ENCODE measurements at places on chromosomes 3 and 15.

DNA sequence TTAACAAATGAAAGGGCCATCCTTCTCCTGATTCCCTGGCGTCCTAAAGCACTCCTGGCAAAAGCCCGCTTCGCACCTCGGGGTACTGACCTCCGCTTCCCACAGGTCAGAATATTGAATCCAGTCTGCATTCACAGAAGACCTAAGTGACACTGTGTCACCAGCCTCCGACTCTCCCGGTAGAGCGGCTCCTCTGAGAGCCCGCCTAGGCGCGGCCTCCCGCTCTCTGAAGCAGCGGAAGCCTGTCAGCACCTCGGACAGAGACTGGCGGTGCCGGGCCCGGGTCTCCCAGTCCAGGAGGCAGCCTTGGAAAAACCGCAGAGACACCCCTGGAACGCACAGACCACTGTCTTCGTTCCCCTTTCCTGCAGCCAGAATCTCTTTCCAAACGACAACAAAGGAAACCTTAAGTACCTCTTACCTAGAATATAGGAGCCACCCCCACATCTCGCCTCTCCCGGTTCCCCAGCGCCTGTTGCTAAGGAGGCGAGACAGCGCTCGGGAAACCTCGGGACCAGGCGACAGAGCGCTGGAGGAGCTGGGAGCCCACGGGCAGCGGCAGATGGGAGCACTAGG lies 1.2 kb downstream of the GABRB3 start:
- peak; percentile 2 for DNase-seq
- H3K27ac ChIP-seq, result no peak overlapping the region
- no peaks in the 10 kb centered on the region for H3K36me3 ChIP-seq
- no peaks in the 10 kb centered on the region for H3K4me1 ChIP-seq
- H3K4me3 ChIP-seq, result no peak overlapping the region
- H3K27me3 ChIP-seq, result no peaks in the 10 kb centered on the region

DNA sequence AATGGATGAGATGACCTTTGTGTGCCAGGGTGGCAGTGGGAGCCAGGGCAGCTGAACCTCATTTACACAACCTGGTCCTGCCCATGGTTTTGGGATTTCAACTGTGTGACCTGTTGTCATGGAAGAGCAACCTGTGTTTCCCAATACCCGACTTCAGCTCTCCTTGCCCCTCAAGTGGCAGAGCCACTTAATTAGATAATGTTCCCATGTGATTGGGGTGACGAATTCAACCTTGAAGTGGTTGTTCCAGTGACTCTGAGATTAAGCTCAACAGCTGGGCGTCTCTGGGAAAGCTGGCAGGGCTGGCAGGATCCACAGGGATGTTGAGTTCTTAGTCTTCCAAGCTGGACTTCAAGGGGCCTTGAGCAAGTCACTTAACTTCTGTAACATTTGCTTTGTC lies 71.0 kb downstream of the THSD4 start:
- no peak overlapping the region for H3K27ac ChIP-seq
- DNase-seq, result no peak
- peaks cover 3% of the 10 kb centered on the region for H3K27me3 ChIP-seq
- no peaks in the 10 kb centered on the region for H3K36me3 ChIP-seq
- H3K4me1 ChIP-seq, result no peaks in the 10 kb centered on the region
- H3K4me3 ChIP-seq, result no peak overlapping the region

- H3K27ac ChIP-seq, result no peak overlapping the region
- H3K36me3 ChIP-seq, result no peaks in the 10 kb centered on the region
- no peak for DNase-seq
- no peaks in the 10 kb centered on the region for H3K4me1 ChIP-seq
Measured at GRCh38 chr3:127784283-127784682, 38.0 kb downstream of the MGLL start.

DNA sequence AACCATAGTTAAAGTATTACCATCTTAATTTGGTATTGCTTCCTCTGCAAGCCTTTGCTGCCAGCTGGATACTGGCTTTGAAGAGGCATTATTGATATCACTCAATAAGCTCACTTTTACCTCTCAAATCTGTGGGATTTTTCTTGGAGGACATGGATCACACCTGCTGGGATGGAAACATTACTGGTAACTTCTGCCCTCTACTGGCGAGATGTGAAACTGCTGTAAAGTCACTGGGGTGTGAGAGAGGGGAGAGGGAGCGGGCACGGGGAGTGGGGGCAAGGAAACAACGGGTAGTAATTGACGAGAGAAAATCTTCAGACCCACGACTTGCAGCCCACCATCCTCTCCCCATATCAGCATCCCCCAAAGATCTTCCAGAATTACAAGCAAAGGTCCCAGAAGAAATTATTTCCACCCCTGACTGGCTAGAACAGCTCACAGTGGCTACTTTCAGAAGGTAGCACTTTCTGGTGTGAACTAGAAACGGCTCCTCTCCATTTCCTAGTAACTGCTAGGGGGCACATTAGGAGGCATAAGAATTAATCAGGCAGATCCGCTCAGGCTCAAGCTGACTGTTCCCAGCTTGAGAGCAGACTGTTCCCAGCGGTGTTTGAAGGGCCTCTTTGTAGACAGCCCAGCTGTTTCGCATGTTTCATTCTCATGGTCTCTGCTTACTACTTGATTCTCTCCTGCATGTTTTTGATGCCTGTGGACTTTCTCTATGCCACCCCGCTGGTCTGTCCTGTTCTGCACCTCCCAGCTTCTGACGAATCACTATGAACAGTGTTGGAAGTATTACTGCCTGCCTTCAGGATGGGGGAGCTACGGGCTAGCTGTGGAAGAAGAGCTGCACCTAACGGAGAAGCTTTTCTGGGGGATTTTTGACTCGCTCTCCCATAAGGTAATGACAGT lies 230.4 kb upstream of the CHRM5 start:
- no peaks in the 10 kb centered on the region for H3K36me3 ChIP-seq
- peak; percentile 25 for DNase-seq
- H3K4me3 ChIP-seq, result no peak overlapping the region

DNA sequence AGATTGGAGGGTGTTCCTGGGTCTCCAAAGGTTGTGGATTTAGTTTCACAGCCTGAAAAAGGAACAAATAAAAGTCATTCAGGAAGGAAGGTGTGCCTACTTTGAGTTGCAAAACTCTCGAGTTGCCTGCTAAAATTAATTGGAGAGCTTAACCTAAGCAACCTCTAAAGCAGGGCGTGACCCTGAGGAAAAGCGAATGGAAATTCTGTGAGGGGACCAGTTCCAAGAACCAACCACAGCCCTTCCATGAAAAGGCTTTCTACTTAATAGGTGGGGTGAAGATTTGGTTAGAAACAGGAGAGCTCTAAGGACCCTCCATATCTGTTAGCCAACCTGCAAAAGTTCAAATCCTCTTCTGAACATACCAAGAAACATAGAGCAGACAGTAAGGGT lies 1.5 kb downstream of the CD80 start:
- no peak for DNase-seq
- H3K27me3 ChIP-seq, result no peaks in the 10 kb centered on the region
- H3K4me3 ChIP-seq, result no peak overlapping the region
- no peaks in the 10 kb centered on the region for H3K36me3 ChIP-seq

DNA sequence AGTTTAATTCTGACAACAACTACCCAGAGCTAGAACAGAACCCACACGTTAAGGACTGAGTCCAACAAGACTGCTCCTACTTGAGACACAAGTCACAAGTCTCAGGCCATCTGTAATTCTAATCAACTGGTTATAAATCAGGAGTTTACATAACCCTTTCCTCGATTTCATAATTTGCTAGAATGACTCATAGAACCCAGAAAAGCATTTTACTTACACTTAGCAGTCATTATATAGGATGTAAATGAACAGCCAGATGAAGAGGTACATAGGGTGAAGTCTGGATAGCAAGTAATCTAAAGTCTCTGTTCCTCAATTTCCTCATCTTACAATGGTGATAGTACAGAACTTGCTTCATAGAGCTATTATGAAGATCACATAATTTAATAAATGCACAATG lies 1018.2 kb downstream of the DIPK2A start:
- H3K27me3 ChIP-seq, result no peaks in the 10 kb centered on the region
- DNase-seq, result no peak
- no peak overlapping the region for H3K27ac ChIP-seq

DNA sequence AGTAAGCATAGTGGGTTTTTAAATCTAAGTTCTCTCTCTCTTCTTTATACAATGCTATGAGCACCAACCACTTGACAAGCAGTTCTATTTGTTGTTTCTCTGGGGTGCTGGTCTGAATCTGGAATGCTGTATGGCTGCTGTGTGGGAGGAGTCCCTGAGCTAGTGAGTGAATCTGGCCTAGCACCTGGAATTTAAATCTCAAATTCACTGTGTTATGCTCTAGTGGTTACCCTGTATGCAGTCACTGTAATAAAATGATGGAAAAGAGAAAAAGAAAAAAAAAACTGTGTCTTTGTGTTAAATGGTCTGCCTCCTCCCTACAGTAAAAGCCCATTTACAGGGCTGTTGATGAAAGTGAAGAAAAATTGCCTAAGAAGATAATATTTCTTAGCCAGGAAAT lies 155.0 kb downstream of the ATP8B4 start:
- no peak overlapping the region for H3K4me3 ChIP-seq

- peaks cover 3% of the 10 kb centered on the region for H3K36me3 ChIP-seq
- DNase-seq, result no peak
- no peak overlapping the region for H3K27ac ChIP-seq
- H3K4me1 ChIP-seq, result peaks cover 37% of the 10 kb centered on the region
- no peak overlapping the region for H3K4me3 ChIP-seq
- no peaks in the 10 kb centered on the region for H3K27me3 ChIP-seq
Measured at GRCh38 chr3:10322352-10322710, 1.4 kb upstream of the SEC13 start.

DNA sequence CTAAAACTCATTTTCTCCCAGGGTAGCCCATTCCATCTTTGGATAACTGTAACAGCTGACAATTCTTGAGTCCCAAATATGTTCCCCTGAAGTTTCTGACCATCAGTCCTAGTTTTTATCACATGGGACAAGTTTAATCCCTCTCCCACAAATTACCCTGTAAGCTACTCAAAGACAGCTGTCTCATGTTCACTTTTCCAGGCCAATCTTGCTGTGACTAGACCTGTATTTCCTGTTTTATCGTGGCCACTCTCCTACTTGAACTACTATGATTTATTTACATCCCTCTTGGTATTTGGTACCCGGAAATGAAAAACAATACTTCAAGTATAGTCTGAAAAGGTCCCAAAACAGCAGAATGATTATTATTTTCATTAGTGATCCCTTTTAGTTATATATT lies 95.1 kb upstream of the MEX3B start:
- peaks cover 13% of the 10 kb centered on the region for H3K36me3 ChIP-seq
- H3K4me3 ChIP-seq, result no peak overlapping the region
- H3K27me3 ChIP-seq, result no peaks in the 10 kb centered on the region
- no peak for DNase-seq
- H3K4me1 ChIP-seq, result no peaks in the 10 kb centered on the region
- no peak overlapping the region for H3K27ac ChIP-seq

GRCh38 chr3:107727102-107727501 lies 204.3 kb downstream of the BBX start:
- DNase-seq, result no peak
- H3K4me1 ChIP-seq, result no peaks in the 10 kb centered on the region
- H3K36me3 ChIP-seq, result peaks cover 25% of the 10 kb centered on the region

- H3K4me3 ChIP-seq, result no peak overlapping the region
- H3K36me3 ChIP-seq, result peaks cover 11% of the 10 kb centered on the region
- peaks cover 62% of the 10 kb centered on the region for H3K4me1 ChIP-seq
- H3K27me3 ChIP-seq, result no peaks in the 10 kb centered on the region
- DNase-seq, result no peak
Measured at GRCh38 chr15:67127965-67128364, 62.6 kb downstream of the SMAD3 start.

- no peaks in the 10 kb centered on the region for H3K4me1 ChIP-seq
- no peaks in the 10 kb centered on the region for H3K27me3 ChIP-seq
- no peak overlapping the region for H3K4me3 ChIP-seq
- DNase-seq, result peak; percentile 14
Measured at GRCh38 chr3:57464801-57465200, 79.3 kb downstream of the DNAH12 start.

GRCh38 chr3:144369129-144369879 lies 397.7 kb downstream of the DIPK2A start:
- H3K36me3 ChIP-seq, result no peaks in the 10 kb centered on the region
- no peak overlapping the region for H3K4me3 ChIP-seq
- no peaks in the 10 kb centered on the region for H3K27me3 ChIP-seq
- no peak overlapping the region for H3K27ac ChIP-seq
- H3K4me1 ChIP-seq, result no peaks in the 10 kb centered on the region

DNA sequence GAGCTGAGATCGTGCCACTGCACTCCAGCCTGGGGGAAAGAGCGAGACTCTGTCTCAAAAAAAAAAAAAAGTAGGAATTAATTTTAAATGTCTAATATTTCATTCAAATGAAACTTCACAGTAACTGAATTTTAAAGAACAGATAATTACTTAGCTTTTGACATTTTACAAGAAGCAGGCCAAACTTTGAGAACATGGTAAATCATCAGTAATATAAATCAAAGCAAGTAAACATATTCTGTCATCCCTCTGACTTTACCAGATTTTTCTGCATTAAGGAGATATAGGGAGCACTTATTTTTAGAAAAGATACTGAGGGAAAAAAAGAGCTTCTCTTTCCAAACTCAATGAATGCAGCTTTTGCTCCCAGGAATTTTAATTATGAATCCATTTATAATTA lies 37.0 kb downstream of the NR1I2 start:
- H3K36me3 ChIP-seq, result no peaks in the 10 kb centered on the region
- H3K27me3 ChIP-seq, result no peaks in the 10 kb centered on the region
- peaks cover 11% of the 10 kb centered on the region for H3K4me1 ChIP-seq
- H3K27ac ChIP-seq, result no peak overlapping the region

GRCh38 chr15:96053781-96054428 lies 276.6 kb upstream of the NR2F2 start:
- H3K27ac ChIP-seq, result no peak overlapping the region
- H3K27me3 ChIP-seq, result 0 out of 3 replicates have a peak, but pooled peaks cover 4% of the 10 kb centered on the region
- peaks cover 14% of the 10 kb centered on the region for H3K4me1 ChIP-seq
- peak overlapping the region; percentile 45 for H3K4me3 ChIP-seq
- DNase-seq, result peak; percentile 22

DNA sequence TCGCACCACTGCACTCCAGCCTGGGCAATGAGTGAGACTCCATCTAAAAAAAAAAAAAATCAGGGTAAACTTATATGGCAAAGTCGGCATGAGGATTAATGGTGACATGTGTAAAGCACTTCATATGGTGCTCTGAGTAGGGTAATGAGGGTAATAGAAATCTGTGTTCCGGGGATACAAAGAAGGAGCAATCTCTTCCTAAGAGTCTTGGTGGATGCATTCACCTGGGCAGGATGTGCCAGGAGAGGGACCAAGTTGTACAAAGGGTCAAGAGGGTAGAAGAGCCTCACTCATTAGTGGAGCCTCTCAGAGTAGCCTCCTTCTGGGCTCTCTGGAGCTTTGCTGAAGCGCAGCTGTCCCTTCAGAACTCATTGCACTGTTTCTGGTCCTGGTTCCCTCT lies 9.3 kb upstream of the CX3CR1 start:
- no peak for DNase-seq
- peaks cover 46% of the 10 kb centered on the region for H3K4me1 ChIP-seq
- H3K27me3 ChIP-seq, result no peaks in the 10 kb centered on the region
- no peak overlapping the region for H3K27ac ChIP-seq

All from HepG2 (cell line).